Activated T-helper 17 cell treated with anti-CD3 and anti-CD28 coated beads, Interleukin-2, amount 50 U/mL, for 72 hours (primary cell): ENCODE measurements at places on chromosomes 4 and X. TPM values are rescaled to one million over a fixed set of nuclear protein-coding genes. Genes with fewer than 3 reads are reported as not detected.

- ATAC-seq, result no peak
These were observed 42.4 kb upstream of the ATOH1 start for GRCh38 chr4:93786149-93786548.

DNA sequence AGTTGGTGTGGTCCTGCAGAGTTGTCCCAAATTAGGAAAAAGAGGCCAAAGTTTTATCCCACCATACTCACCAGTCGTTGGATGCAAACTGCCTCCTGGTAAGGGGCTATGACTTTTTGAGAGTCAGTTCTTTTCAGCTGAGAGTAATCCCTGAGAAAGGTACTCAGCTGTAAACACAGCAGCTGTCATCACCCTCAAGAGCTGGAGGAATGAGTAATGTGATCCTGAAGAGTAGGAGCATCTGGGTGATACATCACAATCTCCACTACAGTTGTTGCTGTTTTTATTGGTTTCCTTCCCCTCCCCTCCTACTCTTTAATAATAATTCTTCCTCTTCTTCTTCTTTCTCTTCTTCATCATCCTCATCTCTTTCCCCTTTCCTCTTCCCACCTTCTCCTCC lies 5.7 kb downstream of the MAGEE1 start:
- ATAC-seq, result peak; percentile 81

DNA sequence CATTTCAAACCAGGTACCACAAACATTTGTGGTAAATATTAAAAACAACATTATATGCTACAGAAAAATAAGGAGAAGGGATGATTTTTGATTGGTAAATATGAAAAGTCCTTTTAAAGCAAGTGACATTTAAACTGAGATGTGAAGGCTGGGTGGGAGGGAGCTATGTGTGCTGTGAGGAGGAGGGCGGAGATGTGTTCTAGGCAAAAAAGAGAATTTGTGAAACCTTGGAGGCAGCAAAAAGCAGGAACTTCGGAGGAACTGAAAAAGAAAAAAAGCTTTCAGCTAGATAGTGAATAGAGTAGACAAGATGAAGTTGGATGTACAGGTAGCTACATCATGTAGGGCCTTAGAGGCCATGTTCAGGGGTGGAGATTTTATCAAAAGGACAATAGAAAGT lies 10.1 kb upstream of the ARAP2 start:
- no peak for ATAC-seq

- ATAC-seq, result no peak
These were observed 258.8 kb downstream of the ARHGAP24 start for GRCh38 chr4:85733798-85734197.

The ADGRG2 gene
- total RNA-seq, result not detected

- no peak for ATAC-seq
These were observed 339.8 kb downstream of the BCOR start for GRCh38 chrX:39757971-39758370.

- ATAC-seq, result no peak
These were observed 108.8 kb downstream of the NHSL2 start for GRCh38 chrX:72019487-72019886.

DNA sequence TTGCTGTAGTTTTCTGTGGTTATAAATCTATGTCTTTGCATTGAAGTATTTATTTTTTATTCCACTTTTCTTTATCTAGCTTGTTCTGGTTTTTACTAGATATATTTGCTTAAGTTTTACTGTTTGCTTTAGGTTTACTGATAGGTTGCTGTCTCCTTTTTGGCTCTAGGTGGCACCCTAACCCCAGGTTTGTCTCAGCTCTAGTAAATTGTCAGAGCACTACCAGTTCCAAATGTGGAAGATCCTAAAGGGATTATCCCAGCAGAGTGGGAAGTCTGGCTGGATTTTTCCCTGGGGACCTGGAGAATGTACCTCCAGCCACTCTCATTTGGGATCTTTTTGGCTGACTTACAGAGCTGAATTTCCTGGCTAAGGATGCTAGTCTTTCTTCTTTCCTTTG lies 106.1 kb downstream of the PBDC1 start:
- no peak for ATAC-seq

The ACOX3 gene
- 63.6 TPM for total RNA-seq

GRCh38 chr4:155353923-155354540 lies 22.7 kb downstream of the MAP9 start:
- ATAC-seq, result peak; percentile 52

The LGI2 gene
- not detected for total RNA-seq

The NLGN3 gene
- total RNA-seq, result 6.4 TPM

The CPZ gene
- total RNA-seq, result not detected

The NEUROG2 gene
- not detected for total RNA-seq

GRCh38 chr4:176277162-176277904 lies 8.3 kb upstream of the ASB5 start:
- ATAC-seq, result no peak

DNA sequence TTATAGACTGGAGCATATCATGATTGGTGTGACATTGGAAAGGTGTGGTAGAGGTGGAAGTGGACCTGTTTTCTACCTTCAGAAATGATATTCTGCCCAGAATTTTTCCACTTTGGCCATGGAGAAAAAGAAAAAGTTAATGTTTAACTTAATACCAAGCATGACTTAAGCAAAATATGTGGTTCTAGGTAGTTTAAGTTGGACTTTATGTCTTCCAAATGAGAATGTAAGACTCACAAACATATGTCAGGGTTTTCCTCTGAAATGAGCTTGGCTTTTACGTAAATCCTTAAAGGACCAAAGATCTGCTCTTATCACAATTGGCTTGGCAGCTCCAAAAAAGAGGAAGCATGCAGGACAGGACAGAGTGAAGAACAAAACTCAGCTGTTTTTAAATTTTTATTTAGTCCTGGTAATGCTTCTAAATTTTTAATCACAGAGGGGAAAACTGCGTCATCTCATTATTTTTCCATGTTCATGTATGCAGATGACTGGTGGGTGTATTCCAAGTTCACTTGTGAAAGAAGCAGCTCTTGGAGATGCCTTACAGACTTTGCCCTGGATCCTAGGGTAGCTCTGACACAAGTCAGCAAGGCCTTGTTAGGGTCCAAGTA lies 98.2 kb downstream of the ANK2 start:
- ATAC-seq, result no peak

- ATAC-seq, result peak; percentile 31
These were observed 442 bp upstream of the MCUB start for GRCh38 chr4:109559625-109559982.

- no peak for ATAC-seq
These were observed 139.8 kb downstream of the BCOR start for GRCh38 chrX:39957816-39958566.

DNA sequence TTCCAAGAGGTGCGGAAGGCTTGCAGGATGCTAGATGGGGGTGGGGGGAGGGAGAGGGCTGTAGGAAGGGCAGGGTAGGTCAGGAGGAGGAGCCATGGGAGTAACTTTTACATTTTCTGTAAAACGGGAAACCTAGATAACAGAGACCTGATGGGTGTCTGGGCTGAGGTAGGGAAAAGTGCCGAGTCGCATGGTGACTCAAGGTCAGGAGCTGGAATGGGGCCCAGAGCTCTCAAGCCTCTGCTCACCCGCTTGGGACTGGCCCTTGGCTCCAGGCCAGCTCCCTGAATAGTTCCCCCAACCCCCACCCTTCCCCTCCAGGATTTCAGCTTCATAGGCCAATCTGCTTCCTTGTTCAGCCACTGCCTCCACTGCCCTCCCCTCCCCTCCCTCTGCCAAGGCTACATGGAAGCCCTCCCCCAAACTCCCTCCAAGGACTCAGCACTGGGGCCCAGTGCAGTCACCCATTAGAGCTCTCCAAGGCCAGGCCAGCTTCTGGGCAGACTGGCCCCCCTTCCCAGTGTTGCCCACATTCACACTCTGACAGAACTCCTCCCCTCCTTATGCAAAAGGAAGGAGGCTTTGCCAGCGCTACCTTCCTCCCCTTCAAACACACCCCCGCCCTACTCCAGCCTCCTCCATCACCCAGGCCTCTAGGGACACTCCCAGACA lies 43.6 kb downstream of the TSC22D3 start:
- ATAC-seq, result no peak

The RTL3 gene
- total RNA-seq, result not detected

GRCh38 chr4:40502934-40503333 lies 126.7 kb downstream of the RBM47 start:
- ATAC-seq, result peak; percentile 93

DNA sequence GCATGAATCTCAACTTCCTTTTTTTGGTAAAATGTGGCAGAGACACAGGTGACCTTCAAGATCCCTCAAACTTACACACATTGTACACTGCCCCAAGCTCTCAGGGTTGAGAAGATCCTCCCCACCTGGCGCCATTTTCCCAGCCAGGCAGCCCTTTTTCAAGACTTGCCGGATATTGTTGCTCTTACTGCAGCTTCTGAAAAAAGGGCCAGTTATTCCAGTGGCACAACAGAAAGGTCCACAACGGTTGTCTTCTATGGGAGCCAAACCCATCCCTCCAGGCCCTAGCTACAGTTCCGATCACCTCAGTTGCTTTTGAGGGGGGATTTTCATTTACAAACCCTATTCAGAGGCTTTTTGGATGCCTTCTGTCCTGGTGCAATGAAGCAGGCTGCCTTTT lies 101.1 kb downstream of the CHIC2 start:
- no peak for ATAC-seq

DNA sequence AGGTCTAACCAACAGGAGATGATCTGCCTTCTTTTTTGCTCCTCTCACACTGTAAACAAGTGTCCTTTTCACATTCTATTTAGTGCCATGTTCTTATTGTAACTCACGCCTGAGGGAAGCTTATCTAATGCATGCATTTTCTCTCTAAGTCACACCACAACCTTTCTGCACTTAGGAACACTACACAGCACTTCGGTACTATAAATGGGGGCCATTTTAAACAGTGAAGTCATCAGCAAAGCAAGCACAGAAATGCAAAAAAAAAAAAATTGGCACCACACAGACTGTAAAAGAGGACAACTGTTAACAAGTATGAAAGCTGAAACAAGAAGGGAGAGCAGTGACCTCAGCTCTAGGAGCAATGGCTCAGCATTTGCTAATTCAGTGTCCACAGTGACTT lies 45.2 kb downstream of the PRSS12 start:
- ATAC-seq, result no peak

- ATAC-seq, result peak; percentile 94
These were observed 72.1 kb upstream of the DOCK11 start for GRCh38 chrX:118423558-118423957.

- no peak for ATAC-seq
These were observed 41.8 kb downstream of the GPC4 start for GRCh38 chrX:133373386-133374079.
